ENCODE measurements at places on chromosomes 3 and 15.
A peak's percentile ranks its signal among the peaks of the same experiment; 100 is the strongest.

- no peak for DNase-seq
Measured at GRCh38 chr3:194875581-194876402, 190.1 kb downstream of the FAM43A start.

DNA sequence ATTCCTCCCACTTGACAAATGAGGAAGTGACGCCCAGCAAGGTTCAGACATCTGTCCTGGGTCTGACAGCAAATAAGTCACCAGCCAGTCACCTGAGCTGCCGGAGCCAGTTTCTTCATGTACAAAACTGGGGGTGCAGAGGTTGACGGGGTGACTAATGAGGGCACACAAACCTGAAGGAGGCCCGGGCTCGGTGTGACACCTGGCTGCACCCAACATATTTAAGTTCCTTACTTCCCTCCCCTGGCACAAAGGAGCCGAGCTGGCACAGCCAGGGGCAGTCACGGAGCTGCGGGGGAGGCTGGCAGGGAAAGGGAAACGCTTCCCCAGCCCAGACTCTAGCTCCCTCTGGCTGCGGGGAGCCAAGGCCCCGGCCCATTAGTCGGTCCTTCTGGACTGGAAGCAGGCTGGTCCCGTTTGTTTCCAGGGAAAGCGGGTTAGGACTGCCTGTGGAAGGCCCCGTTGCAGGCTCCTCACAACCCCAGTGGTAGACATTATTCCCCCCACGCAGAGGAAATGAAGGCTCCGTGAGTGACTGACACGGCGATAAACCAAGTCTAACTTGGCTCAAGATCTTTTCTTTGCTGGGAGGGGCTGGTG lies 2.3 kb downstream of the FBXL22 start:
- DNase-seq, result no peak

GRCh38 chr3:94564247-94564646 lies 501.4 kb downstream of the NSUN3 start:
- no peak for DNase-seq

DNA sequence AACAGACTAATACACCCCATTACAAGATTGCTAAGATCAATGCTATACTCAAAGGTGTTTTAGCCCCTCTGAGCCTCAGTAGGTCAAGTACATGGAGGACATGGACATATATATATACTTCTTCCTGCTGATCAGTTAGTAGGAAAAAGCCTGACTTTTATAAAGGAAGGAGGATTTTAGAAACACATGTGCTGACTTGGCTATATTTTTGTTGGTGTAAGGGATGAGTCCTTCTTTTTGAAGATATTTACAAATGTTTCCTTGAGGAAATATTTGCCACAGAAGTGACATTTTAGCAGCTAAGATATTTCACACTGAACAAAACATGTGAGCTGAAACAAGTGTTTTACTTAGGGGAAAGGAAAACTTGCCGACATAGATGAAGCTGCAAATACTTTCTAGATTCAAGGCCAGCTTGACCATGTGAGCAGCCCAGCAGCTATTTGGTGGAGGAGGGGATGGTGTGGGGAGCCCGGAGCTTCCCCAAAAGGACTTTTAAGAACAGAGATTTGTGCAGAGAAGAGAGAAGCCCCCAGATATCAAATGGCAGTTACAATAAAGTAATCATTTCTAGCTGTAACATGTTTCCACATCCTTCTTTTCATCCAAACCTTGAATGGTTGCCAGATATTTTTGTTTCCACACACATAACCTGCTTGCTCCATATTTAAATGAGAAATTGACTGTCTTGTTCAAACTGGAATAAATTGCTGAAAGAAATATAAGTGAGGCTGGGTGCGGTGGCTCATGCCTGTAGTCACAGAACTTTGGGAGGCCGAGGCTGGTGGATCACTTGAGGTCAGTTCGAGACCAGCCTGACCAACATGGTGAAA lies 111.7 kb upstream of the NR2F2 start:
- DNase-seq, result peak; percentile 15

- DNase-seq, result no peak
Measured at GRCh38 chr3:150527464-150528255, 18.6 kb downstream of the SERP1 start.

- DNase-seq, result no peak
Measured at GRCh38 chr15:64044300-64045100, 1.8 kb downstream of the DAPK2 start.

GRCh38 chr15:86488046-86488445 lies 408.4 kb downstream of the AGBL1 start:
- DNase-seq, result no peak

DNA sequence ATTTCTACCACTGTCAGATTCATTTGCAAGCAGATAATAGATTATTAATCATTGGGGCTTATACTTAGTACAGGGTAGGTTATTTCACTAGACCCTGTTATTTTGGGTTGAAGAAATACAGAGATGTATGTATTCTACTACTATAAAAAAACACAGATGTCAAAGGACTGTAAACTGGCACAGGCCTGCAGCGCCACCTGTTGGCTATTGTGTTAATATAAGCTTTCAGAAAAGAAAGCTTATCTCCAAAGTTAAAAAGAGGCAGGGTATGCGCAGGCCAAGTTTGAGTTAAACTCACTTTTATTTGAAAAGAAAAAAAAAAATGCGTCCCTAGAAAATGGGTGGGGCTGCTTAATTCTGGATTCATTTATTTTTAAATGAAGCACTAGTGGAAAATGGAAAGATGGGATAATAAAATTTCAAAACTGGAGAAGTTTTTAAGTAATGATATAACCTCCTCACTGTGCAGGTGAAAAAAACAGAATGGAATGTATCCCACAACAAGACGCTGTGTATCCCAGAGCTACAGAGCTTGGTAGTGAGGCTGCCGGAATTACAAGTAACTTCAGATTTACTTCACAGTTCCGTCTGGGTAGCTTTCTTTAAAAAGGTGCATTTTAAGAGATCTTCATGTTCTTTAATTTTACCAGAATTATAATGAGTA lies 407.2 kb upstream of the TGFBR2 start:
- DNase-seq, result peak; percentile 56

GRCh38 chr15:99442252-99442897 lies 123.4 kb upstream of the MEF2A start:
- DNase-seq, result peak; percentile 90

DNA sequence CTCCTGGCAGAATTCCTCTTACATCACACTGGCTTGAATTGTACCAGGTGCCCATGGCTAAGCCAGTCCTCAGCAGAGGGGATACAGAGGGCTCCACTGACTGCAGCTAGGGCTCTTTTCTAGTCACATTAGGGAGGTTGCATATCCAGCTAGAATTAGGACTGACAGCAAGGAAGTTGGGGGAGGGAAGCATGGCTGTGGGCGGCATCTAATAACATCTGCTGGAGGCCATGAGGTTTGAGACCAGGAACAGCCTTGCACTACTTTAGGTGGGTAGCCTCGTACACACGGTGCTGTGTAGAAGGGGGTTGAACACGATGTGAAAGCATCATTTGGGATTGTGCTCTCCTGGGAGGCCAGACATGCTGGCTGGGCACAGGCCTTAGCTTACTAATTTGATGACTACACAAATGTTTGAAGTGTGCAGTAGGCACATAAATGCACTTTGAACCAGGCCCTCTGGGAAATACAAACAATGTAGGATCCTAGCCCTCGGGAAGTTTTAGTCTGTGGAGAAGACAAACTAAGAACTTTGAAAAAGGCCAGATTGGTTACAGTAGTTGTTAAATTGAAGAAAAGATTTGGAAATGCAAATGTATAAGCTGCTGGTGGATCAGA lies 30.2 kb downstream of the CHCHD6 start:
- no peak for DNase-seq

DNA sequence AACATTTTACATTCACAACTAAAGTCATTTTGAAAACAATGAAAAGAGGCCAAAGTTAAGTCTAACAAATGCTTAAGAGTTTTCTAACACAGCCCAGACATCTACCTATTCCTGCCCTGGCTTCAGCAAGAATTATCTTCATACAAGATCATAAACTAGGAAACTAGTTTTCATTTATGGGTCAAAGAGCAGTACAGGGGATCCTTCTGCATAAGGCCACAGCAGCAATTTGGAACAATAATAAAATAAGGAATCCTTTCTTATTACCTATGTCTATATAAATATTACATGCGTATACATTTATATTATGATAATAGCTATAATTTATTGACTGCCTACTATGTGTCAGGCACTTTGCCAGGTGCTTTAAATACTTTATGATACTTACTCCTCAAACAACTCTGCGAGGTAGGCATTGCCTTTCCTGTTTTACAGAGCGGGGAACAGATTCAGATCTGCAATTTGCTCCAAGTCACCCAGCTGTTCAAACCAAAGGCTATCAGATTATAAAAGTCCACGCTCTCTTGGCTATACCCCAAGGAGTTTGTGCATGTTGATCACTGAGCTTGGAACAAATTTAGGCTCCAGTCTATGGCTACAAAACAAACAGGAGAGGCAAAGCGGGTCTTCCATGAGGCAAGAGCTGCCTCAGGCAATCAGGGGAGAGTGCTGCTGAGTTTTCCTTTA lies 196.4 kb downstream of the RORA start:
- peak; percentile 38 for DNase-seq

DNA sequence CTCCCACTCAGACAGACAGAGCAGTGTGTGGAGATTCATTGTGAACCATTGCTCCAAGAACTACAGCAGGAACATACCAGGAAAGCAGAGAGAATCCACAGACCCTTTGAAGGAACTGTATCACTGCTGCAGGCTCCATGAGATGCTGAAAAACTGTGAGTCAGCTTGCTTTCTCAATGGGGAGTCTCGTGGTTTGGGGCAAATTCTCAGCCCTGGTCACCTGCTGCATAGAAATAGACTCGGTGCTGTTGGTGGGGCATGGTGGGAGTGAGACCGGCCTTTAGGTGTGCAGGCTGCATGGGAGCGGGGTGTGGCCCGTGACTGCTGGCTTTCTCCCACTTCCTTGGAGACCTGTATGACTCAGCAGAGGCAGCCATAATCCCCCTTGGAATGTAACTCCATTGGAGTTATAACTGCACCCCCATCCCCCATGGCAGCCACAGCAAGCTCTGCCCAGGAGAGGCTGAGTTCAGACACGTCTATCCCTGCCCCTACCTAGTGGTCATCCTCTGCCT lies 35.6 kb downstream of the ALCAM start:
- DNase-seq, result peak; percentile 83

DNA sequence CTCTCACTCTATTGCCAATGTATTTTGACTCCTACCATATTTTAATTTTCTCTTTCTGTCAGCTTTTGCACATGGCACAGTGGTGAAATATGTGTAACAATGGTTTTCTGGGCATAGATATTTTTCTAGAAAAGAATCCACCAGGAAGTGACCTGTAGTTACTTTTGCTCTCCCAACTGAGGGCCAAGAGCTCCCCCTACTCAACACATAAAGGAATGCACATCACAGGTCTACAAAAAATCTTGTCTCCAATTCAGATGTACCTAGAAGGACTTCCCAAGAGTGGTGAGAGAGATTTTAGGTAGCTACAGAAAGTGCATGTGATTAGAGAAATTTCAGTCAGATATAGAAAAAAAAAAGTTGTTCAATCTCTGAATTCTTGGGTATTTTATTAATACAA lies 15.6 kb downstream of the CPA3 start:
- DNase-seq, result no peak

DNA sequence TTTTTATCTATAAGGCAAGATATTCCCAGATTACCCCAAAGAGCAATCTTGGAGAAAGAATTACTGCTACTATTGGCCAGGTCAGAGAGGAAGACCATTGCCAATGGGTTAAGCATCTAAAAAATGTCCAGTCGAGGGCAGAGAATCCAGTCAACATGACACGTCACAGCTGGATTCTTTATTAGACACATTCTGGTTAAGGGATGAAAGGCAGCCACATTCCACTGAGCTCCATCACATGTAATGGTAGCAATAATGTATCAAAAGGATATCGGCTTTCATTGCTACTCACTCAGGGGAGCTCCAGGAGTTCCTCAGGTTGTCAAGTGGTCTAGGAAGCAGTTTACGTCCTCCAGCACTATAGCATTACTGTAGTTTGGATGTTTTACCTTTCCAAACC lies 421.1 kb downstream of the PLOD2 start:
- peak; percentile 28 for DNase-seq

DNA sequence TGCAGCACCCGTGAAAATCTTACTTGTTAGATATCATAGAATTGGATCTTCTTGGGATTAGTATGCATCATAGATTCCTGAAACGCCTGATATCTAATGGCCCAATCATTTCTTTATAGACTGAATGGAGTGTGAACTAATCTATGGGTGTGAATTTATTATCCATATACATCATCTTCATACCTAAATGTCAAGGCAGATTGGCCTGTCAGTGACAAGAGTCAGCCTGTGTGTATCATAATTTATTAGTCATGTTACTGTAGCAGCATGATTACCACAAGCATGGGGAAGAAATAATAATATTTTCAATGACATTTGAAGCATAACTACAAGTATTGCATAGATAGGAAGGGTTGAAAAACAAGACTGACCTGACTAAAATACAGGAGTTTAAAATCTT lies 235.8 kb downstream of the RAP2B start:
- DNase-seq, result no peak

GRCh38 chr15:74959586-74959939 lies 3.0 kb upstream of the RPP25 start:
- no peak for DNase-seq

DNA sequence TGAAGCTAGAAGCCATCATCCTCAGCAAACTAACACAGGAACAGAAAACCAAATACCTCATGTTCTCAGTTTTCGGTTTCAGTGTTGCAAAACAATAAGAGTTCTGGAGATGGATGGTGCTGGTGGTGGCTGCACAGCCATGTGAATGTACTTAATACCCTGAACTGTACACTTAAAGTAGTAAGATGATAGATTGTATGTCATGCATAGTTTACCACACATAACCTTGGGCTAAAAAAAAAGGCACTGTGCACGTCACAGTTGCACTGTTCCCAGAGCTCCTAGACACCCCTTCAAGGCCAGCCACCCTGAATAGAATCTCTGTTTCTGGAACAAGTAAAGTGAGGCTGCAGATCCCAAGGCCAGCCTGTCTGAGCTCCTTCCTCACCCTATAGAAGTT lies 243.3 kb upstream of the IGF1R start:
- no peak for DNase-seq

GRCh38 chr3:194664857-194665256 lies 7.1 kb downstream of the LSG1 start:
- peak; percentile 72 for DNase-seq

DNA sequence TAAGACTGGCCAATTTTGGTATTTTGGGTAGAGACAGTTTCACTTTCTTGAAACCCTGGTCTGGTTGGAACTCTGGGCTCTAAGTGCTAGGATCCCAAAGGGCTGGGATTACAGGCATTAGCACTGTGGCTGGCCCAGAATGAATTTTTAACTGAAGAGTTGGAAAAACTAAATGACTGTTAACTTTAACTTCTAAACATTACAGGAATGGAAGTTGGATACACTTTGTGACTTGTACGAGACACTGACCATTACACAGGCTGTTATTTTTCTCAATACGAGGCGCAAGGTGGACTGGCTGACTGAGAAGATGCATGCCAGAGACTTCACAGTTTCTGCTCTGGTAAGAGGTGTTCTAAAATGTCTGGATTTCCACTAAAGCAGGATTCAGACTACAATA lies 3.5 kb downstream of the EIF4A2 start:
- no peak for DNase-seq

DNA sequence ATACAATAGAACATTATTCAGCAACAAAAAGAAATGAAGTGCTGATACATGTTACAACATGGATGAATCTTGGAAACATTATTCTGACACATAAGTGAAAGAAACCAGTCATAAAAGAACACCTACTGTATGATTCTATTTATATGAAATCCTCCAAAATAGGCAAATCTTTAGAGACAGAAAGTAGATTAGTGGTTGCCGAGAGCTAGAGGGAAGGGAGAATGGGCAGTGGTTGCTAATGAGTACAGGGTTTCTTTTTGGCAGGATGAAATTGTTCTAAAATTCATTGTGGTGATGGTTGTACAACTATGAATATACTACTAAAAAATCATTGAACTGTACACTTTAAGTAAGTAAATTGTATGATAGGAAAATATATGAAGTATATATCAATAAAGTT lies 6.3 kb upstream of the LRRC58 start:
- DNase-seq, result no peak

All from iris pigment epithelial cell (primary cell).